LHCN-M2 (cell line): ENCODE measurements at places on chromosomes 7 and 10. TPM values are rescaled to one million over a fixed set of nuclear protein-coding genes. Genes with fewer than 3 reads are reported as not detected.
A peak's percentile ranks its signal among the peaks of the same experiment; 100 is the strongest.

- peak; percentile 88 for DNase-seq
These were observed 19.2 kb downstream of the ITPRIP start for GRCh38 chr10:104318810-104319741.

GRCh38 chr10:44673245-44673983 lies 237.7 kb upstream of the TMEM72 start:
- DNase-seq: no peak

The HYAL4 gene
- not detected in 2 replicates for total RNA-seq

DNA sequence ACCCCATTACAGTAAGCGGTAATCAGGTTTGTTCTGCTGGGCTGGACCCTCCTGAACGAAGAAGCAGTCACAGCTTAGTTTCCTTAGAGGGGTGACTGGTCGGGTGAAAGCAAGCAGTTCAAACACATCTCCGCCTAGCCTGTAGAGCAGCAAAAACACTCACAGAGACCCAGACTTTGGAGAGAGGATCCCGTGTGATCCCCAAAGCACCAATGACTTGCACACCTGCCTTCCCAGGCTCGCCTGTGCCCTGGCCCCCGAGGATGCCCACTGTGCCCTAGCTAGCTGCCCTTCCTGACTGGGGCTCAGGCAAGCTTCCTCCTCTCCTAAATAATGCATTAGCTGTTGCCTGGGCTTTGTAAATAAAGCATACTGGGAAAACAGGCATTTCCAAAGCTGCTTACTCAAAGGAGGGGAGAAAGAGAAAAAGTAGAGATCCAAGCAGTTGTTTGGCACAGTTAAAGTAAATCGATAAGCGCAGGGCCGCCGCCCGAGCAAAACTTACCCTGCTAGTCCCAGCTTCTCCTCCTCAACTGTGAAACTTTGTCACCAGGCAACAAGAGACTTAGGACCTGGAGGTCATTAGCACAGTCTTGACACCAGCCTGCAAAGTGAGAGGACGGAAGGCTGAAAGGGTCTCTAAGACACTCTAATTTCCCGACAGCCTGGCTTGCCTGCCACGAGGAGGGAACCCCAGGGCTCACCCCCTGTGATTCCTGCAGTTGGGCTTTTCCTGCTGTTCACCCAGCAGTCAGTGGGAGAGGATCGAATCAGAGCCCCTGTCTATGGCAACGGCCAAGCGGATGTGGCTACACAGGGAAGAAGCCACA lies 4.8 kb downstream of the LRRC18 start:
- DNase-seq: no peak

GRCh38 chr7:7789551-7789988 lies 71.2 kb upstream of the RPA3 start:
- no peak for DNase-seq

The CPEB3 gene
- total RNA-seq: 0.40 and 0.45 TPM in 2 replicates

- DNase-seq: no peak
These were observed 34.0 kb downstream of the GATA3 start for GRCh38 chr10:8088504-8088903.

GRCh38 chr7:128891942-128892269 lies 18.6 kb downstream of the KCP start:
- DNase-seq: no peak

The PRR15 gene
- total RNA-seq: not detected in 2 replicates
